Stimulated activated naive CD4-positive, alpha-beta T cell treated with Interleukin-2 at 50 U/mL for 16 hours (primary cell): ENCODE measurements at places on chromosomes 2 and 18.

GRCh38 chr2:69285379-69285894 lies 101.6 kb downstream of the GFPT1 start:
- no peak for DNase-seq

- DNase-seq, result no peak
These were observed 98.1 kb downstream of the CDH2 start for GRCh38 chr18:28078849-28079248.

DNA sequence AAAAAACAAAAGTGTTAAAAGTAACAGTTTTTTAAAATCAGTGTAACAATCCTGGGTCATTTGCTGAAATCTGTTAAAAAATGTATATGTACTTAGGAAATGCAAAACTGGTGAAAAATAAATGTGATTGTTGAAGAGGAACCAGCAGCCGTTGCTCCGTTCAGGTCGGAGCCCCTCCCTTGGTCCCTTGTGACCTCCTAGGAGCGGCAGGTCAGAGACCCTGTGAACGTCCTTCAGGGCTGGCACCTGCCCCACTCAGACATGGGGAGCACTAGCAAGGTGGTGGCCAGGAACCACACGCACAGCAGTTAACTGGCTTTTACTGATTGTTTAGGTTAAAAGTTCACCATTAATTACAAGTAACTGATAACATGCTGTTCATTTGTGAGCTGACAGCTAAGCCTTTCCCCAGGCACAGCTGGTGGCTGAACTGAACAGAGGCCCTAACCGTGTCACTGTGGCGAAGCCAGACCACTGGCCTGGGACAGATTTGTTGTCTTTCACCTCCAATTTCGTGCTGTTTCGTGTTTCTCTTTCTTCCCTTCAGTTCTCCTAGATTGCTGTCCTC lies 159.2 kb upstream of the ALKAL2 start:
- no peak for DNase-seq

GRCh38 chr2:23734416-23734815 lies 192.5 kb downstream of the ATAD2B start:
- no peak for DNase-seq

DNA sequence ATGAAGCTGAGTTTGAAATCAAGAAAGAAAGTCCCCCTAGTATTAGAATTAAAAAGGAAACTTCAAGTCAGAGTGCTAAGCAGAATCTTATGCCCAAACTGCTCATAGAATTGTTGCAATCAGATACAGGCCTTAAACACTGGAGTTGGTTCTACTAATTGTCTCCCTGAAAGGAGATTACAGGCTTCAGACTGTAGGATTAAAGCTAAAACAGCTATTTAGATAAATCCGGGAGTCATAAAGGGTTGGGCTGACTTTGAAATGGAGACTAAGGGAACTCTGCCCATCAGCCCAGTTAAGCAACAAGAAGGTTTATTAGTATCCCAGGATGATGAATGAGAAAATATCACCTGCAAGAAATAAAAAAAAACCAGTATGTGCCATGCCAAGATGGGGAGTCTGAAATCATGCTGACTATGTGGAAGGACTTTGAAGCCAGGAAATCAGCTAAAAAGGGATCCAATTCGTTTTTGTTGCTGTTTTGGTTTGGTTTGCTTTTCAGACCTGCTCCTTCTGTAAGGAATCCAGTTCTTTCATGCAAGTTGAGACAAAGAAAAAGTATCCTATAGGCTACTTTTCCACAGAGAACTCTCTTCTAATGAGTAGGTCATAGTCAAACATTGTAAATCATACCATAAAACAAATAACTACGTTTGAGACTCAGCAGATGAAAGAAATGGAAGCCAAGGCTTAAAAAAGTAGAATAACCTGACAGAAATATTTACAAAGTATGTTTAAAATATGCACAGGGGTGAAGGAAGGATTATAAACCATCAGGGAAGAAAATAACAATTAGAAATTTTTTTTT lies 37.6 kb upstream of the MSTN start:
- no peak for DNase-seq

GRCh38 chr2:134634054-134634753 lies 84.6 kb downstream of the TMEM163 start:
- DNase-seq, result no peak

DNA sequence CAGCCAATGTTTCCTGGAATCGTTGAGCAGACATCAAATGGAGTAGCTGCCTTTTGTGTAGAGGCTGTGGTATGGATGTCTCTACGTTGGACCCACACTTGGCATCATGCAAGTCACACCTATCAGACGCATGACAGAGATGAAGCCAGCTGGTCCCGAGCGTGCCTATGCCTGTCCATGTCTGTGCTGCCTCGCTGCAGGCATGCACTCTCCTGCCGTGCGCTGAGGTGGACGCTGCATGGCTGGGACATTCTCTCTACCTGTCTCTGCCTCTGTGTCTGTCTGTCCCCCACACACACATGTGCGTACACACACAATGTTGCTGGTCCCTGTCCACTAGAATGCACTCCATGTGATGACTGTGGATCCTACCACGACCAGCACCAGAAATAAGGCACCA lies 514.2 kb upstream of the MYT1L start:
- no peak for DNase-seq

DNA sequence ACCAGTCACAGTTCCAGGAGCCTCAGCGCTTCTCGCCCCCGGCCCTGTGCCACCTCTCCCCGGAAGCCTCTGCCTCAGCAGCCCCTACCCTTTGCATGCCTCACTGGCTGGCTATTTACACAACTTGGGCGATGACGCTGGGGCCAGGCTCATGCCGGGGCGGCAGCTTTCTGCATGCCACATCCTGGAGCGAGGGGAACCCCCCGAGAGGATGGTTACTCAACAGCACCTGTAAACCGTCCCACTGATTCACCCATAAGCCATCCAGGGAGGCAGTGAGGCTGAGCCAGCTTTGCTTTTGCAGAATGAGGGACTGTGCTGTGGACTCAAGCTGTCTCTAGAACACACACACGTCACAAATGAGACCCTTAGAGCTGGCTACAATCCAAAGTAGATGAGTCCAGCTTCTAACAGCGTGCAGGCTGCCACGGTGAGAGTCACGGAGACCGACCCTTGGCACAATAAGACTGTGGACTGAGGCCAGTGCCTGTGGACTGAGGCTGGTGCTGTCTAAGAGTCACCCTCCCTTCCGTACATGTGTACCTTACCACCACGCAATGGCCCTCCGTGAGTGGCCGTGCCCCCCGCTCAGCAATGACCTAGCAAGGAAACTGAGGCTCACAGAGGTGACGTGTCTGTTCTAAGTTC lies 45.6 kb upstream of the ODC1 start:
- peak; percentile 88 for DNase-seq

GRCh38 chr2:218023636-218024035 lies 20.8 kb upstream of the TNS1 start:
- no peak for DNase-seq

GRCh38 chr2:7878786-7879482 lies 802.9 kb upstream of the ID2 start:
- DNase-seq, result no peak
